ENCODE measurements at places on chromosomes 1 and 21. TPM values are rescaled to one million over a fixed set of nuclear protein-coding genes. Genes with fewer than 3 reads are reported as not detected.
A peak's percentile ranks its signal among the peaks of the same experiment; 100 is the strongest.

The LCE3D gene
- not detected for total RNA-seq

The ZMYND12 gene
- not detected for total RNA-seq

The AMY2A gene
- not detected for total RNA-seq

The S100A1 gene
- total RNA-seq: not detected

The PPT1 gene
- 84.2 TPM for total RNA-seq

GRCh38 chr1:94614168-94614815 lies 72.7 kb upstream of the F3 start:
- H3K27ac ChIP-seq: no peak overlapping the region
- H3K36me3 ChIP-seq: no peaks in the 10 kb centered on the region
- no peak overlapping the region for H3K4me3 ChIP-seq
- DNase-seq: peak; percentile 22

GRCh38 chr1:38605063-38605462 lies 254.5 kb downstream of the RRAGC start:
- no peaks in the 10 kb centered on the region for H3K36me3 ChIP-seq
- H3K27ac ChIP-seq: no peak overlapping the region
- DNase-seq: peak; percentile 19
- no peak overlapping the region for H3K4me3 ChIP-seq
- H3K27me3 ChIP-seq: no peaks in the 10 kb centered on the region

GRCh38 chr1:156070548-156070947 lies 9.6 kb downstream of the RAB25 start:
- H3K36me3 ChIP-seq: no peaks in the 10 kb centered on the region
- H3K27ac ChIP-seq: no peak overlapping the region
- H3K4me3 ChIP-seq: no peak overlapping the region
- no peak for DNase-seq

- no peaks in the 10 kb centered on the region for H3K4me1 ChIP-seq
- DNase-seq: no peak
- H3K27ac ChIP-seq: no peak overlapping the region
- no peak overlapping the region for H3K4me3 ChIP-seq
- no peaks in the 10 kb centered on the region for H3K27me3 ChIP-seq
Measured at GRCh38 chr1:164668491-164669400, 109.8 kb downstream of the PBX1 start.

DNA sequence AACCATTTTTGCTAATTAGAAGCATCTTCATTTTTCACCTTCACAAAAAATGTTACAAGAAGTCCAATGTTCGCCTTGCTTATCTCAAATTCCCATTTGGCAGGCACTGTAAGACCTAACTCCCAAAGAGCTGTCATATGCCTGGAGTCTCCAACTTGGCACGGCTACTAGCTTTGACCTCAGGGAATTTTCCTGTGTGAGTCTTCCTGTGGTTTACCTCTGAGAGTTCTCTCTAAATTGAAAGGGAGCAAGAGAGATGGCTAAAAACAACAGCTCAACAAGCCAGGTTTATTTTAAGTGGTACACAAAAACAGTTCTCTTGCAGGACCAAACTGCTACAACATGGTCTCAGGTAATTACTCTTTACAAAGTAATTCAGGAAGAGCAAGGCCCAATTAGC lies 756.0 kb upstream of the ADGRL2 start:
- H3K4me3 ChIP-seq: no peak overlapping the region
- no peaks in the 10 kb centered on the region for H3K27me3 ChIP-seq
- no peaks in the 10 kb centered on the region for H3K4me1 ChIP-seq
- H3K27ac ChIP-seq: no peak overlapping the region

- no peaks in the 10 kb centered on the region for H3K4me1 ChIP-seq
- no peaks in the 10 kb centered on the region for H3K36me3 ChIP-seq
- H3K27ac ChIP-seq: no peak overlapping the region
Measured at GRCh38 chr1:24955161-24955560, 25.1 kb upstream of the RUNX3 start.

- no peaks in the 10 kb centered on the region for H3K27me3 ChIP-seq
- H3K36me3 ChIP-seq: no peaks in the 10 kb centered on the region
- DNase-seq: no peak
- H3K4me3 ChIP-seq: no peak overlapping the region
- H3K4me1 ChIP-seq: no peaks in the 10 kb centered on the region
Measured at GRCh38 chr21:16072221-16072620, 342.4 kb downstream of the USP25 start.
